ENCODE measurements at places on chromosomes 13 and 19. TPM values are rescaled to one million over a fixed set of nuclear protein-coding genes. Genes with fewer than 3 reads are reported as not detected.

DNA sequence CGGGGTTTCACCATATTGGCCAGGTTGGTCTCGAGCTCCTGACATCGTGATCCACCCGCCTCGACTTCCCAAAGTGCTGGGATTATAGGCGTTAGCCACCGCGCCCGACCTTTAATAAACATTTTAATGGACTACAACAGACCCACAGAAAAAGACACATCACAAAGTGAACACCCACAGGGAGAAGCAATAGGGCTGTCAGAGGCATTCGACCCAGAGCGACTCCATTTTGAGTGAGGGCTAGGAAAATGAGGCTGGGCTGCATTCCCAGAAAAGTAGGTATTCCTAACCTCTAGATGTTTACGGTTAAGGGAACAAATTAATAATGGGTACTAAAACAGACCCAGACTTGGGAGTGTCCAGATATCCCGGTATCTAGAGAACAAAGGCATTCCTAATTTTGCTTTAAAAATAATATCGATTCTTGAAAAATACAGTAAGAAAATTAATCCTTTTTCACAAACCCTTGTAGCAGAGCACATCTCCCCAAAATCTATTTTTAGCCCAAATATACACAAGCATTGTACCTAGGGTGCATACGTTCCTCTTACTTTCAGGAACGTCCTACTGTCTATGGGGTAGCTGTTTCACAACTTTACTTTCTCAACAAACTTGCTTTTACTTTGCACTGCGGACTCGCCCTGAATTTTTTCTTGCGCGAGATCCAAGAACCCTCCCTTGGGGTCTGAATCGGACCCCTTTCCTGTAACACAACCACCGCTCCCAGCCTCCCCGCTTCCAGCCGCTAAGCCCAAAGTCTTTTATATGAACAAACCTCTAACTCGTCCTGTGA is 811 bp upstream of the ZNF8 start:
- DNase-seq = no peak

DNA sequence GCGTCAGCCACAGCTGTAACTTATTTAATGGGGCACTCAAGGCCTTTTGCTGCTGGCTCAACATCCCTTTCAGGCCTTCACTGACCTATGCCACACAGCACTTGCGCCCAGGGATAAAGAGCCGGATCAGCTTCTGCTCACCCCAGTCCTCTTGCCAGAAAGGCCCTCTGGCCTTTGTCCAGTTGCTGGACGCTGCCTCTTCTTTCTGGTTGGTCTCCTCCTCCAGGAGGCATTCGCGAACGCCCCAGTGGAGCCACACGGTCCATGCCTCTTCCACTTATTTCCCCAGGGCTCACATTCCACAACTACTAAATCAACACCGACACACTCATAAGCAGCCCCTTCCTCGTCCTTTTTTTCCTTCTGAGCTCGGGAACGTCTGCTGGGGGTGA is 3.7 kb upstream of the ZNF329 start:
- DNase-seq = peak; percentile 55

GRCh38 chr13:101416181-101417042 is at the start of gene NALCN:
Gene NALCN, minus strand, starts transcription at chr13:101416508. Its CDS starts 17,382 bp downstream, at chr13:101399126.
- DNase-seq = no peak

- peak; percentile 26 for DNase-seq
Measured at GRCh38 chr13:22278336-22278929, 607.6 kb downstream of the FGF9 start.

DNA sequence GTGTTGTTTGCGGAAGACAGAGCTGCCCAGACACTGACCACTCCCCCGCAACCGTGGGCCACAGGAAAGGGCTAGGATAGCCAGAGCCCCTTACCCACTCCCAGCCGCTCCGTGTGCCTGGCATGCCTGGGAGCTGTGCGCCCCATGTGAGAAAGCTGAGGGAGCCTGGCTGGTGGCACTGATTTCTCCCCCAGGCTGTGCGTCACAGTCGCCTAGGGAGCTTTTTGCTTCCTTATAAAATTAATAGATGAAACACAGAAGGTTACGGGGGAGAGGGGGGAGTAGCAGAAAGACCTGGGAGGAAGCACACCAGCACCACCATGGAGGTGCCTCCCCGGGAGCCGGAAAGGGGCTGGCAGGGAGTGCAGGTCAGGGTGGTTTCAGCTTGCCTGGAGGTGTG is 24.7 kb downstream of the DPF1 start:
- DNase-seq = no peak

- no peak for DNase-seq
Measured at GRCh38 chr13:29170436-29171082, 350.4 kb downstream of the MTUS2 start.

Gene ZSCAN4
- polyA plus RNA-seq = 0.06 TPM

GRCh38 chr13:40399756-40400155 is 266.7 kb downstream of the FOXO1 start:
- no peak for DNase-seq

- no peak for DNase-seq
Measured at GRCh38 chr13:23447927-23448326, 14.4 kb upstream of the SACS start.

GRCh38 chr13:51723529-51723928 is 80.4 kb downstream of the DHRS12 start:
- no peak for DNase-seq

- peak; percentile 89 for DNase-seq
Measured at GRCh38 chr19:31408460-31409124, 59.4 kb upstream of the TSHZ3 start.

Gene LILRA1
- not detected for polyA plus RNA-seq

DNA sequence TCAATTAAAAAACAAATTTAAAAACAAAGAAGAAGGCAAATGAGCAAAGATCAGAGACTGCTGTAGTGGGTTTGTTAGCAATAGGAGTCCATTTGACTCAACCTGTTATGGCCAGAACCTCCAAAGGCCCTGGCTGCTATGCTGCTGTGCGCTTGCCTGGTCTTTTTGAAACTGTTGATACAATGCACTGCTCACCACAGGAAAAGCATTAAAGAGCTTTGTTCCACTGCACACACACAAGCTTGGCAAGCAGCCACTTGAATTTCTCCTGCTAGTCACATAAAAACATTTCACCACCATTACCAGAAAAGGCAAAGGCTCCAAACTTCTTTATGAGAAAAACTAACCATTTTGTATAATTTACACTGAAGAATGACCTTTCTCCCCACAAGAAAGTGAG is 132.2 kb downstream of the FREM2 start:
- DNase-seq = peak; percentile 24
